Activated T-cell treated with anti-CD3 and anti-CD28 coated beads for 4 hours (primary cell): ENCODE measurements at places on chromosomes 5 and 9.

GRCh38 chr9:128733256-128733655 lies 9.3 kb upstream of the ZDHHC12 start:
- DNase-seq: no peak

DNA sequence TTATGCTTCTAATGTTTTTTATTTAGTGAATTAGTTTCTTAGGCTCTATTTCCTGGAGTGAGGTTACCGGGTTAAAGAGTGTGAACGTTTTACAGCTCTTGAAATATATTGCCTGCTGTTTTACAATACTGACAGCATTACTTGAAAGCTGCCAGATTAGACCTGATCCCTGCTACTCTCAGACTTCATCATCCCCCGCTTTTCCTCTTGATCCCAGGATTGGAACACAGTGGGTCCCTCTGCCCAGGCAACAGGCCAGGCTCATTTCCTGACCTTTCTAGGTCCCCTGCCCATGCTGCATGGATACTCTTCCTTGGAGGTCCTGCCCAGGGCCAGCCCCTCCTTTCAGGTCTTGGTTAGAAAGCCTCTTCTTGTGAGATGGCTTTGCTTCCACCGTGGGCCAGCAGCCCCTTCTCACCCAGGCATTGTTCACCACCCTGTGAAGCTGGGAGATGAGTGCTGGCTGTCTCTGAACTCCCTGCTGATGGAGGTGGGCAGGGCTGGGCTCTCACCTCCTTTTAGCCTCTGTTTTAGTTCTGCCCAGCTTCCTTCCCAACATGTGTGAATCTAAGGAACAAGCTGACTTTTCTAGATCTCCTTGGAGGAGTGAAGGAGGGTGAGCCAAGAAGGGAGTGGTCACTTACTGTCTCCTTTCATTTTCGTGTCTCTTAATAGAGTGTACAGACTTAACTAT lies 15.5 kb upstream of the FAM120AOS start:
- DNase-seq: no peak

DNA sequence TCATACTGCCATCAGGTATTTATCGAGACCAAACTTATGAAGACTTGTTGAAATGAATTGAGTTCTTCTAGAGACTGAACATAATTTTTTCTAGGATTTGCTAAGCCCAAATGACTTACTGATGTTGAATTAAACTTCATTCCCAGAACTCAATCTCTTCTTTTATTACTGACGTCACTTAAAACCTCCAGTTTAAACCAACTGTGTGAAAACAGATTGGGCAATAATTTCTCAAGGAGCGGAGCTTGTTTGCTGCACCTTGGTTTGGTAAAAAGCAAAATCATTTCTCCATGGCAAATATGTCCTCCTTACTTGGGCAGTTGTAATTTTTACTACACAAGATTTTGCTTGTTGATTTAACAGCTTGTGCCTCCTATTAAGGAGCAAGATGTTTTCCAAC lies 37.4 kb downstream of the CFAP90 start:
- no peak for DNase-seq

DNA sequence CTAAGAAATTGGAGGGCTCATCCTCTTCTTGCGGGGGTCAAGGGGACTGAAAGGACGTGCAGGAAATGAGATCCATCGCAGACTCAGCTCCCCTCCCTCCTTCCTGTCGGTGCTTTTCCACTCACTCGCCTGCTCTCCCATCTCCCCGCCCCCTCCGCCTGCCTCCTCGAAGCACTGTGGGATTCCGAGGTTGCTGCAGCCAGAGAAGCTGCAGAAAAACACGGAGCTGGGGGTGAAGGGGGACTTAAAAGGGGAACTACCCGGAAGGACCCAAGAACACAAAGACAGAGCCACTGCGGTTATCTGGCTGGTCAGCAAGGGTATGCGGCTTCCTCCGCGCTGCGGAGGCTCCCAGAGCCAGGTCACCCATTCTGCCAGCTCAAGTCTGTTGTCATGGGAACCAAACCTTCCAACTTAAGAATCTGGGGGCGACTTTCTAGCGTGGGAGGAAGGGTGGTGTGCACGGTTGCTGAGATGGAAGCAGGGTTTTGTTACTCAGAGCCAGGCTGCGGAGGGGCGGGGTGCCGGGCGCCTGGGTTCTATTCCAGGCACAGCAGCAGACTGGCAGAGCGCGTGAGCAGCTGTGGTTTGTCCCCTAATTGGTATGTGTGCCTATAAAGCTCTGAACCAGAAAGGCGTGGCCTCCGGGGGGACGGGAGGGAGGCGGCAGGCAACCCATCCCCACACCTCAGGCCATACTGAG lies 24.9 kb downstream of the PCDHGC5 start:
- peak; percentile 68 for DNase-seq
